ENCODE measurements at places on chromosomes 3 and 15.

- DNase-seq: peak; percentile 81
Measured at GRCh38 chr3:56980798-56981390, 79.6 kb upstream of the SPATA12 start.

DNA sequence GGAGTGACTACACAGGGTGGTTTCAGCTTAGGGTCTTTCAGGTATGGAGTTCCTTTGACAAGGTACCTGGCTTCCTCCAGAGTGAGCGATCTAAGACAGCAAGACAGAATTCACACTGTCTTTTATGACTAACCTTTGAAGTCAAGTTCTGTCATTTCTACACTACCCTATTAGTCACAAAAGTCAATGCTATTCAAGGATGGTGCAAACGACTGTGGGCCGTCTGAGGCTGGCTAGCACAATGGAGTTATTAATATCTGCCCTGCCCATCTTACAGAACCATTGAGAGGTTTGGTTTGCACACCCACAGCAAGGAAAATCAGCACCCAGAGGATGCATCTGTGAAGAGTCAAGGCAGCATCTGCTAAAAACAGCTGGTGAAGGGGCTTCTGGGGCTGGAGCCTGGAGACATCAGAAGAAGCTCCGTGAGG lies 62.9 kb upstream of the XCR1 start:
- DNase-seq: no peak

GRCh38 chr3:149609595-149609994 lies 48.2 kb downstream of the WWTR1 start:
- DNase-seq: no peak

DNA sequence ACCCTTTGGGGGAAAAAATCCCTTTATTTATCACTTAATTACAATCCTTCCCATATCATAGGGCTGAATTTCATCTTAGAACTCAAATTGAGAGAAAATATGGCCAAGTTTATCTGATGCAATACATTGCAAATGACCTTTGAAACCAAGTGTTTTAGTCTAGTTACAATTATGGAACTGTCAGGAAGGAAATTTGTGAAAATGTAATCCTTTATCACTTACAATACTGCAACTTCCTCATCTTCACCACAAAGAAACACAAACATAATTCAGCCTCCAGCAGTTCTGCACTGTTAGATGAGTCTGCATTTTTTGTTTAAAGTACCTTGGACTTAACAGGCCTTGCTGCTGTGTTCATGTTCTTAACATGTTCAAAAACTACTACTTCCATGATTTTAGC lies 4.6 kb downstream of the CCPG1 start:
- DNase-seq: no peak

DNA sequence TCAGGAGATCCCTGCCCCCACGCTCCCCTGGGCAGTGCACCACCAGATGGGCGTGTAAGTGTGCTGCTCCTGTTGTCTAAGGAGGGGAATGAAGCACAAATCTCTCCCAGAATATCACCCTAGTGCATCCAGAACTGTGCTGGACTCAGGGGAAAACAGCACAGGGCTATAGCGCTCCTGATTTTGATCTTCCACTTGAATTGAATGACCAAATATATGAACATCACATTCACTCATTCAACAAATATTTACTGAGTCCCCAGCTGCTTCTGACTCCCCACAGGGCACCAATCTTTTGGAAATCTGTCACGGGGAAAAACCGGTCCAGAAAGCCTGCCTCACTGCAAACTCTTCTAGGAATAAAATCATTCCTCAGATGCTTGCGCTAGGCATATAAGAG lies 2.4 kb downstream of the CPLX3 start:
- DNase-seq: no peak

DNA sequence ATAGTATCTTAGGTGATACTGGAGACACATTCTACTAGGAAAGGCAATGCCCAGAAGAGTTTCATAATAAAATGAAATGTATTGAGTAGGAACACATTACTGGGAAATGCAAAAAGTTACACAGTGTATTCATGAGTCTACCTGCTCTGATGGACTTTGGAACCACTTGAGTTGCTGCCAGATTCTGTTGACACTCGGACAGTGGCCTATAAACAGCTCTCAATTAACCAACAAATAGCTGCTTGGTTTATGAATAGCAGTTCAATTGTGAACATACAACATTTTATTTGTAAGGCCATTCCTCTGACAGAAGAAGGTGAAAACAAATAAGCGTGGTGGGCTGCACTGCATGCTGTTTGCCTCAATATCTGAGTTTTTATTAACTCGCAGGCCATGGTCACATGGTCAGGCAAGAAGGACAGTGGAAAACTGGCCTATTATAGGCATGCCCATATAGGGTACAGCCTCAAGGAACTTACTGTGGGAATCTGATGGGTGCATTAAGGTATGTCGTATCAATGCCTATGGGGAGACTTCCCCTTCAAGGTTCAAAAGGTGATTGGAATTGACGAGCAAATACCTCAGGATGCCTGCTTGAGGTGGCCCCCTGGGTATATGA lies 66.2 kb downstream of the C3orf80 start:
- no peak for DNase-seq

DNA sequence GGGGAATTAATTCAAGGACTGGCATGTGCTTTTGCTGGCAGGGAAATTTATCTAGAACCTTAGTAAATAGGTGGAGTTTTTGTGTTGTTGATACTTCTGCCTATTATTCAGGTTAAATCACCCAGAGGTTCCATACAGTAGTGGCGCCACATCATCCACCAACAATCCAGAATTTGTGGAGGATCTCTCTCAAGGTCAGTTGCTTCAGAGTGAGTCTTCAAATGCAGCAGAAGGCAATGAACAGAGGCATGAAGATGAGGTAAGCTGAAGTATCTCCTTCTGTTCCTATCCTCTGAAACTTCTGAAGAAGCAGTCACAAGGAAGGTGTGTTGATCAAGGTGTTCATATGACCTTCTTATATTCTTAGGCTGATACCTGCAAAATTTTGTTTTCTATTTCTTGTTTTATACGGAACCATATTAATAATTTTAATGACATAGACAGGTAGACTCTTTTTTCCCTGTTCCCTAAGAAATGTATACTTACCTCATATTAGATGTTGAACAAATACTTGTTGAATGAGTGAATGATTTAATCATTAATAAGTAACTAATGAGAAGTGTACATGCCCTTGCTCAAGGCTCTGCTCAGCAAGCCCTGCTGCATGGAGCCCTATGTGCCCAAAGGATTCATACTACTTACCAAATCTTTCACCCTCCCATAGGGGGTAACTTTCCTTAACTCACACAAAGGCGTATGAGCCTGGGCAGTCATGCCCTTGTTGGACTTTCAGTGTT lies 43.6 kb downstream of the HMG20A start:
- DNase-seq: no peak
